ENCODE measurements at places on chromosomes 13 and 19.

- DNase-seq, result peak; percentile 85
Observed at GRCh38 chr19:11380653-11381537, 3.2 kb downstream of the EPOR start.

DNA sequence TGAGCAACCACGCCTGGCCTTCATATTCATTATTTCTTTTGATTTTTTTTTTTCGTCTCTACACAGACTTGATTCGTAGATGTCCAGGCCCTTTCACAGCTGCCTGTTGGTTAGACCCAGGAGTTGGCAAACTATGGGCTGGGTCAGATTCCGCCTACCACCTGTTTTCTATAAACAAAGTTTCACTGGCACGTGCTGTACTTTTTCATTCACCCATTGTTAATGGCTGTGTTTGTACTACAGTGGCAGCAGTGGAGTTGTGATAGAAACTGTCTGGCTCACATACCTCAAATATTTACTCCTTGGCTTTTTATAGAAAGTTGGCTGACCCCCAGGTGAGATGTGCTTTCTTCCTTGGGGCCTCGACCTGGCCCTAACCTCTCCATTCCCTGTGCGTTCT is 72.9 kb upstream of the TEX29 start:
- DNase-seq, result peak; percentile 47

DNA sequence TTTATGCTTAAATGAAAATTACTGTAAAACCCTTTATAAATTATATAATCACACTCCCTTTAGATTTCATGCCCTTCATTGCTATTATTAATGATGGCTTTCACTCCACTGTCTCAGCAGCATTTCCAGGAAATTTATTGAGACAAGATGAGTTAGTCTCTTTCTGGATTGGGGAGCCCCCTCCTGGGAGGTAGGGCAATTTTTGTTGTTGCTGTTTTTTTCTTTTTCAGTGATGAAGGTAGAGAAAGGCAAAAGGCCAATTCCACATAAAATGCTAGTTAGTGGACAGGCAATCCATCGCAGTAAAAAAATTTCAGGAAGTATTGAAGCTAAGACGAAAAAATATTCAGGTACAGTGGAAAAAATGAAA is 80.2 kb downstream of the TEX26 start:
- no peak for DNase-seq

GRCh38 chr19:53254411-53255341 is at the start of gene ZNF677:
Gene ZNF677 (minus strand): TSS chr19:53254873. CDS start chr19:53251550, 3,323 bp downstream.
- DNase-seq, result peak; percentile 47

- DNase-seq, result no peak
Observed at GRCh38 chr19:53818756-53819155, 5.4 kb downstream of the NLRP12 start.

GRCh38 chr19:20422216-20423205 is 143.1 kb downstream of the ZNF737 start:
- DNase-seq, result no peak

GRCh38 chr13:99322297-99323103 is 15.3 kb upstream of the GPR183 start:
- no peak for DNase-seq

DNA sequence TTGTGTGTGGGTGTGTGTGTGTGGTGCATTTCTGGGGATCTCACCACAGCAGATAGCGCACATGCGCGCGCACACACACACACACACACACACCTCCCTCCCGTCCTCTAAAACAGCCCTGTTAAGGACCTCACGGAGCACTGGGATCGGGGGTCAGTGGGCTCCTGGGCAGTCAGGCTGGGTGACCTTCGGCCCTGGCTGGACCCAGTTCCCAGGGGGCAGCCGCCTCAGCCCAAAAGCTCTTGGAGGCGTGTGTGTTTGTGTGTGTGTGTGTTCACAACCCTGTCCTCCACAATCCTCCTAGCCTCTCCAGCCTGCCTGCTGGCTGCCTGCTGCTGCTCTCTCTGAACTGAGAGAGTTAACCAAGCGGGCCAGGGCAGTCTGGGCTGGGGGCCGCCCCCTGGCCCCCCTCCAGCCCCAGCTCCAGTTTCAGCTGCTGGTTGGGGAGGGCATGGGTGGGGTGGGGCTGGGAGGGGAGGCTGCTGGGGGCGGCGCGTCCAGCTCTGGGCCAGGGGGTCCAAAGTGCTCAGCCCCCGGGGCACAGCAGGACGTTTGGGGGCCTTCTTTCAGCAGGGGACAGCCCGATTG is at the start of gene FXYD1:
Gene FXYD1 (plus strand): TSS at position 520 of the 588 bp plus-strand sequence. CDS start 1,256 bp downstream, outside the sequence.
- no peak for DNase-seq

DNA sequence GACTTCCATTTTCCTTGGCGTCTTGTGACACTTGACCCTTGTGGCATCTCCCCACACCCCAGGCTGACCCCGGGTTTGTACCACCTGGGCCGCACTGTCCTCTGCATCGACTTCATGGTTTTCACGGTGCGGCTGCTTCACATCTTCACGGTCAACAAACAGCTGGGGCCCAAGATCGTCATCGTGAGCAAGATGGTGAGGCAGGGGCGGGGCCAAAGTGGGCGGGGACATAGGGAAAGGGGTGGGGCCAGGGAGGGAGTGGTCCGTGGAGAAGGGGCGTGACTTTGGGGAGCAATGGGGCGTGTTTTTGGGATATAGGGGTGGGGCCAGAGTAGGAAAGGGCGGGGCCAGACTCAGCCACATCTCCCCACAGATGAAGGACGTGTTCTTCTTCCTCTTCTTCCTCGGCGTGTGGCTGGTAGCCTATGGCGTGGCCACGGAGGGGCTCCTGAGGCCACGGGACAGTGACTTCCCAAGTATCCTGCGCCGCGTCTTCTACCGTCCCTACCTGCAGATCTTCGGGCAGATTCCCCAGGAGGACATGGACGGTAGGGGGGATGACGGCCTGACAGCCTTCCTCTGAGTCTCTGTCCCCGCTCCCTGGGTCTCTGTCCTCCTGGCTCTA is 42.8 kb downstream of the TRPM4 start:
- DNase-seq, result no peak

DNA sequence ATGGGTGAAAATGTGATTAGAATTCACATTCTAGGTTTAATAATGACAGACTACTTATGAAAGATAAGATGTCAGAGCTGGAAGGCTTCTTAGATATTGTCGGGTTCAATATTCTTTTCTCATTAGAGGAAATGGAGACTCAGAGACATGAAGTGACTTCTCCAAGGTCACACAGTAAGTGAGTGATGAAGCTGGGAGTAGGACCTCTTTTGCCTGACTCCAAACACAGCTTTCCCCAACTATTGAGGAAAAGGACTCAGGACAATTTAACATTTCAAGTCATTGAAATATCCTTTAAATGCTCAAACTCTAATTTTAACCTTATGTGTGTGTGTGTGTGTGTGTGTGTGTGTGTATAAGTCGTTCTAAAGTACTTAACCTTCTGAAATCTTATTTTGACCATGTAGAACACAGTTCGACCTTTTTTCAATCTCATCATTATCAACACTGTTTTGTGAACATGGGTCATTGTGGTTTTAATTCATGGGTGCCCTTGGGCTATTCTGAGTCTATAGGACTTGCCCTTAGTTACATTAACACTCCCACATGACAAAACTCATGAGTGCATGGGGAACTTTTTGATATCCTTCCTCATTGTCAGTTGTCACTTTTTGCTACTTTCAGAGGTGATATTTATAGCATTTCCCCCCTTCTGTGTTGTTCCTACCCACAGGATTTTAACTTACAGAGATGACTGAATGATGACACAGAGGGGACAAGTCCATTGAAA is 53.0 kb downstream of the LRCH1 start:
- no peak for DNase-seq

- DNase-seq, result peak; percentile 54
Observed at GRCh38 chr19:39557811-39558623, 18.1 kb upstream of the EID2 start.

- DNase-seq, result no peak
Observed at GRCh38 chr19:53639471-53639870, 7.7 kb downstream of the DPRX start.

GRCh38 chr13:75357576-75358289 is 124.2 kb downstream of the TBC1D4 start:
- DNase-seq, result peak; percentile 46

DNA sequence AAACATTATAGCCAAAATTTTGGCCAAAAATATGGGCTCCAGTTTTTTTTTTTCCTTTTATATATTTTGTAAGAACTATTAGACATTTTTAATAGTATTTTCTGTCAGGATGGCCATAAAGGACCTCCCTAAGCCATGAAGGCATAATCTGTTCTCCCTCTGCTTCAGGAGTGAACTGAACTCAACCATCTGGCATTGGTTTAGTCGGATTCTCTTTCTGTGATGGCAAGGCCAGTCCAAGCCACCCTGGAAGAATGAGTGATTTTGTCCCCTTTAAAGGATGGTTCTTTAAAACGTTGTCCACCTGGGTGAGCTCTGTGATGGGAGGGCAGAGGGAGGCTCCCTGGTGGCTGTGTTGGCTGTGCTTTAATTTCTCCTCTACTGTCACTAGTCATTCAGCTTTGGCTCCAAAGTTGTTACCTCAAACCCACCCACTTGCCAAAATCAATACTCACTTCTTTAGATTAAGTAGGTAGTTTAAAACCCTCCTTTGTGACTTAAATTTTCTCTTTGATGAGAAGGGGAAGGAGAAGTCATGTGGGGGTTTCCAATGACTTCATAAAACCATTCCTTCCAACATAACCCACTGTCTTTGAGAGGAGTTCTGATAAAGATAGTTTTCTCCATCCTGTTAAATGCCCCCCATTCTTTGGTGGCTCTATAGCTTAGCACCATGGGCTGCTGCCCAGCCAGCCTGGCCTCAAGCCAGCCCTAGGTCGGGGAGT is 4.4 kb downstream of the TNFRSF19 start:
- no peak for DNase-seq

- DNase-seq, result no peak
Observed at GRCh38 chr13:78238911-78239310, 320.3 kb upstream of the EDNRB start.

DNA sequence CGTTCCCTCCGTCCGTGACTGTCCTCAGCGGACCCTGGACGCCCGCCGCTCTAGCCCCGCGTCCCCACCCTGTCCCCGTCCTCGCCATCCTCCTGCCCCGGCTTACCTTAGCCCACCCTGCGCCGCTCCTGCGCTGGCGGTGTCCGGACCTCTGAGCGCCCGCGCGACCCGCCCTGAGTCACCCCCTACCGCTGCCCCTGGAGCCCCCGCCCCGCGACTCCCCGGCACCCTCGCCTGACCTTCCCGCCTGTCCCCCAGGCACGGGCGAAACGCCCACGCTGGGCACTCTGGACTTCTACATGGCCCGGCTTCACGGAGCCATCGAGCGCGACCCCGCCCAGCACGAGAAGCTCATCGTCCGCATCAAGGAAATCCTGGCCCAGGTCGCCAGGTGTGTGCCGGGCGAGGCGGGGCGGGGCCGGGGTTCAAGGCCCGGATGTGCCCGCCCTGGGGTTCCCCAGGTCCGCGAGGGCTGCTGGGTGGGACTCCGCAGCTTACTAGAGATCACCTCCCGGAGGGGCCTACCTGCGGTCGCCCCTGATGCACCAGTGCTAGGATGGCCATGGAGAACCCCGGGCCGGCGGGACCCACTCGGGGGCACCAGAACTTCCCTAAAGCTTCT is 5.1 kb downstream of the HMG20B start:
- DNase-seq, result no peak

DNA sequence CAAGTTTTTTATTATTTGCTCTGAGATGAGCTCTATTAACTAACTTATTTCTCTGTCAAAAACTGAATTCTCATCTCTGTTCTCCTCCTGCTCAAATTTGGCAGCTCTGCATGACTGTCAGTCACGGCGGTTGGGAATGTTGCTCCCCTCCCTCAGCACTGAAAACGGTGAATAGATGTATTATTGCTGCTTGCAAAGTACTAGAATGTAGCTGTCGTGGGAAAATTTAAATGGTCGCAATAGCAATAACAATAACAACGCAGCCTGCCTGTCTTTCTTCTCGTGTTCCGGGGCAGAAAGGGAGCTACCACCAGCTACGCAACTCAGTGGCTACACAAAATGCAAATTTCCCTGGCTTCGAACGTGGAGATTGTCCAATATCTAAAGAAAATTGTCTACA is 125.6 kb upstream of the FRY start:
- DNase-seq, result no peak

DNA sequence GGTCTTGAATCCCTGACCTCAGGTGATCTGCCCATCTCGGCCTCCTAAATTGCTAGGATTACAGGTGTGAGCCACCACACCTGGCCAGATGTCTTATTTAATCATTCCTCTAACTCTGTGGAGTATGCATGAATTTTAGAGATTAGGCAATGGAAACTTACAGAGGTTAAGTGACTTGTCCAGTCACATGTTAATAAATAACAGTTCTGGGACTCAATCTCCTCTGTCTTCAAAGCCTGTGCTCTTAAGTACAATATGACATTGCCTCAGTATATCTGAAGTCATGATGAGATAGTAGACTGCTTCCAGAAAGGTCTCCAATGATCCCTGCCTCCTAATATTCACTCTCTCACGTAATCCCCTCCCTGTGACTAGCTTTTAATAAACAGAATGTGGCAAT is 72.9 kb upstream of the TDRD3 start:
- DNase-seq, result no peak

- DNase-seq, result no peak
Observed at GRCh38 chr19:54696117-54696548, 28.1 kb upstream of the KIR3DL3 start.

GRCh38 chr19:48415395-48415794 is 21.9 kb downstream of the GRIN2D start:
- peak; percentile 62 for DNase-seq

DNA sequence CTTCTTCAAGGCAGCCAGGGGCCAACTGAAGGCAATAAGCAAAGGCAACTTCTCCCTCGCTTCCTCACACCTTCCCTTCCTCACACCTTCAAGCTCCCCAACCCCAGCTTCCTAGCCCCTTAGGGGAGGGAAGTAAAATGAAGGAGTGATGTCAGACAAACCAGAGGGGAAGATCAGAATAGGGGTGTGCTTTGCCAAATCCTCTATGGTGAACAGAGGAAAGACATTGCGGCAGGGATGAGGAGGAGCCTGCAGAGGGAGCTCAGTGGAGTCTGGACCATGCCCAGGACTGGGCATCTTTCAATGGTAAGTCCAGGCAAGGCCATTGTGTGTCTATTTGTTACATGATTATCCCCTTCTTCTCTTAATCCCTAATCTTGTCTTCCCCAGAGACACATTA is 164.0 kb downstream of the TSHZ3 start:
- no peak for DNase-seq

DNA sequence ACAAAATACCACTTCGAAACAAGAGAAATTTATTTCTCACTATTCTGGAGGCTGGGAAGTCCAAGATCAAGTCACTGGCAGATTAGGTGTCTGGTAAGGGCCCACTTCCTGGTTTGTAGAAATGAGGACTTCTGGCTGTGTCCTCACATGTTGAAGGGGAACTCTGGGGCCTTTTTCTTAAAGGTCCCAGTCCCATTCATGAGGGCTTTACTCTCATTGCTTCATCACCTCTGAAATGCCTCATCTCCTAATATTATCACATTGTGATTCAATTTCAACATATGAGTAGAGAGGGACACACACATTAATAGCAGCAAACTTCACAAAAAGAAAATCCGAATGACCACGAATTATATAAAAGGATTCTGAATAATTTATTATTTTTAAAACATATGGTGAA is 21.6 kb upstream of the SIGLEC14 start:
- no peak for DNase-seq

- DNase-seq, result no peak
Observed at GRCh38 chr19:58355908-58356765, 2.8 kb upstream of the A1BG start.

- DNase-seq, result no peak
Observed at GRCh38 chr19:6735181-6735911, 2.0 kb downstream of the GPR108 start.
